Pericardium fibroblast (primary cell): ENCODE measurements at places on chromosomes 4 and X. TPM values are rescaled to one million over a fixed set of nuclear protein-coding genes. Genes with fewer than 3 reads are reported as not detected.

RAB41 gene
- not detected in 2 replicates for total RNA-seq

RADX gene
- 1.1 TPM in 1 of 2 replicates, not detected in the other for total RNA-seq

ARX gene
- not detected in 2 replicates for total RNA-seq

UBE2A gene
- total RNA-seq = 32.1 and 33.8 TPM in 2 replicates

GPR119 gene
- not detected in 2 replicates for total RNA-seq

ALB gene
- total RNA-seq = not detected in 2 replicates

CXCL13 gene
- total RNA-seq = not detected in 2 replicates

ARHGAP24 gene
- total RNA-seq = 25.9 and 31.1 TPM in 2 replicates
